Cortex of kidney (tissue), 1 donor: ENCODE measurements at places on chromosomes 2 and 18.

DNA sequence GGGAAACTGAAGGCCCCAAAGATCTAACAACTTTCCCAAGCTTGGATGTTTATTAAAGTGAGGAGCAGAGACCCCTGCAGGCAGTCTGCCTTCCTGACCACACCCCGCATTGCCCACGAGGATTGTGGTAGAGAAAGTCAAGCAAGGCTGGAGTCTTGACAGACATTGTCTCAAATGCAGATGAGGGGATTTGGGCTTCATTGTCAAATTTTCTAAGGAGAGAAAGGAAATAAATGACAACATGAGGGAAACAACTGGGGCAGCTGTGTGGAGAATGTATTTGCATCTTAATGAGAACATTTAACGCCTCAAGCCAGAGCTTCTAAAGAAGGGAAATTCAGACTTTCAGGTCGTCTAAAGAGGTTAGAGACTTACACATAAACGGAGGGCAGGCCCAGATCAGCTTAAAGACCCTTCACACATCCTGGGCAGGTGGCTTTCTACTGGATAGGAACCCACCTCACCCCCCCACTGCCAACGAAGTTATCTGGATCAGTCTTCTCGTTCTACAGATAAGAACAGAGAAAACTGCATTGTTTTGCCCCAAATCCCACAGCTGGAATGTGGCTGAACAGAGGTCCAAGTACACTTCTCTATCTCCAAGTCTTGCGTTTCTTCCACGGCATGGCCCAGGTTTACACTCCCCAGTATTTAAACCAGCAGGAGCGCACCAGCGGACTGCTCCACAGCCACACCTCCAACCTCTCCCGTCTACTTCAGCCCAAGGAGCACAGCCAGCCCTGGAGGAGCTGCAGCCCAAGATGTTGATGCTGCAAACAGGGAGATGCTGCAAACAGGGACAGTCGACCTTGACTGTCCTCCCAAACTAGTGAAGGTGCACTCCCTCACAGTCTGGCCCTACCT, 16.2 kb upstream of the SCG2 start:
- DNase-seq, result no peak

- DNase-seq, result no peak
These were observed 74.2 kb upstream of the SERTAD2 start for GRCh38 chr2:64727843-64728463.

DNA sequence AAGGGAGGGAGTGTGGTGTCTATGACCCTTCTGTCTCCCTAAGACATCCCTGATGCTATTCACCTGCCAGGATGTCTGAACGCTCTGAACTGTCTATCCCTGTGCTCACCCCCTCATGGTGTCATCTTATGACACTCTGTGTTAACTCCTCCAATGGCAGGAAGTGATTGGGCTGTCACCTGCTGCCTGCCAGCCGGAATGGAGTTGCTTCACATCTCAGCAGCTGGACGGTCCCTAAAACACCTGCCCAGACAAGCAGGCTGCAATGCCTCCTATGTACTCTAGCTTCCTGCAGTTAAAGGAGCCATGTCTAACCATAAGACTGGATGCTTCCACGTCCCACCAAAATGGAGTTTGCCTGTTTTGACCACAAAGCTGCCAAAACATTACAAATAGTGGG, 99.9 kb downstream of the CPO start:
- no peak for DNase-seq

- DNase-seq, result no peak
These were observed 13.7 kb upstream of the OTOF start for GRCh38 chr2:26491563-26492167.

DNA sequence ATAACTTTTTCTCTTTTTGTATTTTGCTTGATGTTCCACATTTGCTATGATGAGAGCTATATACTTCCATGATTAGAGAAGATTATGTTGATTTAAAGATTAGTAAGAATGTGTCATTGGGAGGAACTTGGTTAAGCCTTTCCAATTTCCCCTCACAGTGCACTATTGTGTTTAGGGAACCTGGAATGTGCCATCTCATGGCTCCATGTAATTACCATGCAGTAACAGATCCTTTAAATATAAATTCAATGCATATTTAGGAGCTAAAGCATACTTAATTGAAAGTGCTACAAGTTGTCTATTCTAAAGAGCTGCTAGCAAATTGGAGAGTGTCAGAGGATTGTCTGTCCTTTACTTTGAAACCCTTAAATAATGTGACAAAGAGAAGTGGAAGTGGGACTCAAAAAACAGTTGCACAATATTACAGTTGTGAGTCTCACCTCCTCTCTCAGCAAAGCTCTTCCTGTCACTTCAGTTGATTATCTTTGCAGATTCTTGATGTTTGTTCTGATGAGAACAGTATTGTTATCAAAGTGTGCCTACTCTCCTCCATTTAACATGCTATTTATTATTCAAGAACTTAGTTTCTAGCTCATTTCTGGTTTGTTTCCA, 1162.7 kb upstream of the ZEB2 start:
- no peak for DNase-seq

DNA sequence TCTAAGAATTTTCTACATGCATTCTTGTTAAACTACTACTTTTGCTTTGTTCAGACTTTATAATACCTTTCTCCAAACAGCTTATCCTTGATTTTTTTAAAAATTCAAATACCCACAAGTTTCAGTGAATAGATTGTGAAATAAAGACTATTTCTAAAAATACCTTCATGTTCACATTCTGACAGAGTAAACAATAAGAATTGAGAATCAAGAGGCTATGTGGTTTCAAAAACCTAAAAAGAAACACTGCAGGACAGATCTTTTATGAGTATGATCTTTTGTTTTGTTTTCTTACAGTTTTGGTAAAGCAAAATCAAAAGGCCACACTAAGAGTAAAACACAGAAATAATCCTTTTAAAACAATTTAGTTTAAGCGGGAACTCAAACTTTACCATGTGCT, 21.2 kb downstream of the ALS2 start:
- DNase-seq, result no peak

- DNase-seq, result no peak
These were observed 192.8 kb downstream of the ANKRD30B start for GRCh38 chr18:14940735-14941134.

DNA sequence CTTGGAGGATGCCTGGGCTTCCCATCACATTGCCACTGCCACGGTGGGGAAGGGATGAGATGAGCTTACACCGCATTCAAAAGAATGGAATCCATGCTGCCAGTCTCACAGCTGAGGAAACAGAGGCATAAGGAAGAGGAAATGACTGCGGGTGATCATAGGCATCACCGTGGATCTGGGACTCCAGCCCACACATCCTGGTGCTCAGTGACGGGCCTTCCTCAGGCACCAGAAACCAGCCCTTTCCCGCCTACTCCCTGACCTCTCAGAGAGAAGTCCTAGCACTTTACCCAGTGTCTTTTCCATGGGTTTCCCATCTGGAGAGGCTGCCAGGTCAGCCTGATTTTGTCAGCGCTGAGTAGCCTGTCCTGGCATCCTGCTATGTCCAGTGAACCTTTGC, 5.3 kb upstream of the PLB1 start:
- no peak for DNase-seq

GRCh38 chr2:188506843-188507242, 215.2 kb downstream of the GULP1 start:
- DNase-seq, result no peak

DNA sequence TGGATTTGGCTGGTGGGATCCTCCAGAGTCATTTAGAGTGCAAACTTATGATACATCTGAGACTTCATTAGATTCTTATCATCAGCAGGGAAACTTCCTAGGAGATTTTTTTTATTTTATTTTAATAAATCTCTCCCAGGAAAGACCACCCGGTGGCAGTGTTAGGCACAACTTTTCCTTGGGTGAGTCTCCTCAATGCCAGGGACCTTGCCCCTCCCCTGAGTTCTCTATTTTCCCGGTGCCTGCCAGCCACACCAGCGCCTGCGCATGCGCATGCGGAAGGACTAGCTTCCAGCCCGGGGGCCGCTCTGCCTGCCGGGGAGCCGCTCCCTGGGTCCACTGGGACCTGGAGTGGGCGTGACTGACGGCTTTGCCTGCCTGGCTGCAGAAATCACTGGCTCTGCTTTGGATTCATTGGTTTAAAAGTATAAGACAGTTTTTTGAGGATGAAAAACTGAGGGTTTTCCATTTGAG, 86.6 kb downstream of the TMEM182 start:
- no peak for DNase-seq

DNA sequence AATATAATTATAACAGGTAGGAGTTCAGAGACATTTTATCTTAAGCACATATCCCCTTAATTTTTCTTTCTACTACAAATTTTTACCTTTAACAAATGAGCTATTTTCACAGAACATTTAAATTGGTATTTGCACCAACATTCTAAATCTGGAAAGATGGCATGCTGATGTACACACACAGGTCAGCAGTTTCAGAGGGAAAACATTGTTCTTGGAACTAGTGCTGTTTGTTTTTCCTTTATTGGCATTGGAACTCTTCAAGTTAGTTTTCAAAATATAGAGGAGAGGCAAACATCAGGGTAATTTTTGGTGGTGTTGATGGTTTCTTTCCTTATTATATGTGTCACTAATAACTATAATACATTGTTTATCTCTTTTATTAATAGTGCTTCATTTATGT, 155.3 kb downstream of the PHLPP1 start:
- DNase-seq, result no peak

- no peak for DNase-seq
These were observed 232.3 kb downstream of the HAUS1 start for GRCh38 chr18:46336278-46337111.

DNA sequence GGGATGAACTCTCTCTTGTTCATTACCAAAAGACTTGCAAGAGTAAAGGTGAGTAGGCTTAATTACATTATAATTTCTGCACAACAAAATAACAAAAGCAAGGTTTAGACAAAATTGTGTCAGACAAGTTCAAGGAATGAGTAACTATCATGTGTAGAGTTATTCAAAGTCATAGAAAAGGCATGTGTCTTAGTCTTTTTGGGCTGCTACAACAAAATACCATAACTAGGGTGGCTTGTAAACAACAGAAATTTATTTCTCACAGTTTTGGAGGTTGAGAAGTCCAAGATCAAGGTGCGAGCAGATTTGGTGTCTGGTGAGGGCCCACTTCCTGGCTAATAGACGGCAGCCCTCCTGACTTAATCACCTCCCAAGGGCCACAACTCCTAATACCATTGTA, 37.6 kb downstream of the IL1R2 start:
- no peak for DNase-seq

DNA sequence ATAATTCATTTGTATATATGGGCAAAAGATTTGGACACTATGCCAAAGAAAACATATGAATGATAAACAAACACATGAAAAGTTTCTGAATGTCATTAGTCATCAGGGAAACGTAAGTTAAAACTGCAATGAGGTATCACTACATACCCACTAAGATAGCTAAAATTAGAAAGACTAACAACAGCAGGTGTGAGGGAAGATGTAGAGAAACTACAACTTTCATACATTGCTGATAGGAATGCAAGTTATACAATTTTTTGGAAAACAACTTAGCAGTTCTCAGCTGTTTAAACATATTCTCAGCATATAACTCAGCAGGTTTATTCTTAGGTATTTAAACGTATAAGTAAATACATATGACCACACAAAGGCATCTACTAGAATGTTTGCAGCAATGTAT, 563.5 kb upstream of the KLHL29 start:
- DNase-seq, result no peak

GRCh38 chr2:217261452-217261851, 401.6 kb upstream of the TNP1 start:
- DNase-seq, result no peak

- DNase-seq, result no peak
These were observed 59.9 kb downstream of the PDE11A start for GRCh38 chr2:178012639-178013038.

GRCh38 chr2:207619764-207620203, 5.4 kb downstream of the METTL21A start:
- DNase-seq, result no peak

GRCh38 chr2:231781798-231782726, 980 bp upstream of the PDE6D start:
- DNase-seq, result no peak

GRCh38 chr2:62076980-62077638, 118.8 kb upstream of the B3GNT2 start:
- DNase-seq, result no peak

DNA sequence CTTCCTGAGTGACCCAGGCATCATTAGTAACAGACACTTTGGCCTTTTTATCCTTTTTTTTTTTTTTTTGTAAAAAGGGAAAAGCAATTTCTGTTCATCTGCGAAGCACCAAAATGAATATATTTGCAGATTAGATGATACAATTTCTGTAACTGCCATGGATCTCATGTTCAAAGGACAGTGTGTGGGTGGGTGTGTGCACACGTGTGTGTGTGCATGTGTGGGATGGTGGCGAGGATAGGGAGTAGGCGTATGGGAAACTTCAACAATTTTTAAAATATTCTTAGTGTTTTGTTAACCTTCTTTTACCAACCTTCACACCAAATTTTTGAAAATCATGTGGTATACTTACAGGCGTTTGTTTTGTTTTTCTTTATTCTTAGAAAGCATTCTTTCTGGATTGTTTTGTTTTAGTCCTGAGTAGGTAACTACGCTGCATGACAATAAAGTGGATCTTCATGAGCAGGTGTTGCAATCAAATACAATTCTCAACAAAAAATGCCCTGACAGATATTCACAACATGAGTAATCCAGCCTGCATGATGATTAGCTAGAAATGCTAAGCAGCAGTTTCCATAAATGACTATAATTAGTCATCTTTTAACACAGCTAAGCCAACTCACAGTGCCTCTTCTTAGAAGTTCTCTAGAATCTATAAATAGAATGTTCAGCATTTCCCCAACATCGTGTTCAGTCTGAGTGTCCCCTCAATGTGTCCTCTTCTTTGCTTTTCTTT, 53.5 kb upstream of the RMDN2 start:
- no peak for DNase-seq

- DNase-seq, result no peak
These were observed 232.9 kb upstream of the SIX3 start for GRCh38 chr2:44708661-44709000.

DNA sequence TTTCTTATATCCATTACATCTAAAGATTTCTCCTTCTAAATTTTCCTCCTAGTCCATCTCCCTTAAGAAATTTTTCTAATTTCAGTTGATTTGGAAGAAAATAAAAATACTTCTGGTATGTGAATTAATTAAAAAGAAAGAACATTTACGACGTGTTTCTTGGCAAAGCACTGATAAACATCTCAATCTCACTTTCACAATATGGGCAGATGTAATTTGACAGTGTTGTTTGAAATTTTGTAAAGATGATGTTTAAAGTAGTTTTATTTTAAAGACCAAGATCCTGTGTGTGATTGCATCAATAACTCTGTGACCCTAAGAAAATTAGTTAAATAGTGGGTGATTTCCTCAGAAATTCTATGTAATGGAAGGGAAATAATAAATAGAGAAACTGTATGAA, 510.0 kb downstream of the PARD3B start:
- DNase-seq, result no peak

- no peak for DNase-seq
These were observed 80.7 kb upstream of the LDLRAD4 start for GRCh38 chr18:13137670-13138419.

- no peak for DNase-seq
These were observed 487.5 kb downstream of the SUCLG1 start for GRCh38 chr2:83971547-83971946.

GRCh38 chr2:119113489-119113770, 45.1 kb downstream of the C1QL2 start:
- no peak for DNase-seq

GRCh38 chr18:8260827-8261226, 348.4 kb upstream of the RAB12 start:
- DNase-seq, result no peak

- DNase-seq, result no peak
These were observed 181.7 kb upstream of the SH3BP4 start for GRCh38 chr2:234770031-234770506.
